NCI-H2081 (cell line): ENCODE measurements at places on chromosomes 1 and 21.
A peak's percentile ranks its signal among the peaks of the same experiment; 100 is the strongest.

GRCh38 chr21:43865540-43866259, 677 bp downstream of the AGPAT3 start:
- DNase-seq, result no peak

DNA sequence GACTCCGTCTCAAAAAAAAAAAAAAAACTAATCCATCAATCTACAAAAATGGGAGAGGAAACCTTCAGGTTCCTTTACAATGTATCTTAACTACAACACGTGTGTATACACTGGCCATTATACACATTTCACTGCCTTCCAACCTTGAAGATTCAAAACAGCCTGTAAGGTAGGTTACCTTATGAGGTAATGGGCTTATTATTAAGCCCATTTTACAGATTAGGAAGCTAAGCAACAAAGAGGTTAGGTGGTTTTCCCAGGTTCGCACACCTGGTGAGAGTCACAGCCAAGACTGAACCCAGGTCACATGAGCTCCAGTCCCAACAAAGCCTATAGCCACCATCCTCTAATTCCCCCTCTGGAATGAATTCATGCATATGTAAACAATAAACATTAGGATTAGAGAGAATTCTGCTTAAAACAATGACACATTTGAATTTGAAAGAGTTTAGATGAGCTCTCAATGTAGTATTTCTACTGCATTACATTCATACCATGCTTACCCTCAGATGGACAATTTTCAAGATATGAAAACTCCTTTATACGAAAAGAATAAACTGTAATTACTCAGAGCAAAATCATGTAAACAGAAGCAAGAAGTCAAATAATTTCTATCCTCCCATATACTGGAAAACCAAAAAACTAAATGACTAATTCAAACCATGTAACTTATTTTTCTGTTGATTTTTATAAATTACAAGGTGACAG, 54.8 kb downstream of the EIF4G3 start:
- DNase-seq, result no peak

DNA sequence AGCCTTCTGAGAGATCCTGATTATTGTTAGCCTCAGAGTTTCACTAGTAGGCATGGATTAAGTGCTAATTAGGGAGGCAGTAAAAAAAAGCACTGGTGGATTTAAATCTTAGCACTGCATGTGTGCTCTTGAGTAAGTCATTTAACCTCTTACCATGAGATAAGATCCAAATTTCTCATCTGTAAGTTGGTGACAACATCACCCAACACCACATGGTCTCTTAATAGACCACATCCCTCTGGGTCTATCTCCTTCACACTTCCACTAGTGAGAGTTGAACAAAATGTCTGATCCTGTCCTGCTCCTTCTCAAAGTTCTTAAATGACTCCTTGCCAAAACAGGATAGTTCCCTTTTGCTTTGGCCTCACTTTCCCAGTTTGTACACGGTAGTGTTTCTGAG, 29.5 kb upstream of the DMRTA2 start:
- DNase-seq, result no peak

- DNase-seq, result no peak
Measured at GRCh38 chr21:36350282-36350910, 30.4 kb downstream of the MORC3 start.

GRCh38 chr1:113282893-113283285, 107.4 kb upstream of the MAGI3 start:
- DNase-seq, result no peak

DNA sequence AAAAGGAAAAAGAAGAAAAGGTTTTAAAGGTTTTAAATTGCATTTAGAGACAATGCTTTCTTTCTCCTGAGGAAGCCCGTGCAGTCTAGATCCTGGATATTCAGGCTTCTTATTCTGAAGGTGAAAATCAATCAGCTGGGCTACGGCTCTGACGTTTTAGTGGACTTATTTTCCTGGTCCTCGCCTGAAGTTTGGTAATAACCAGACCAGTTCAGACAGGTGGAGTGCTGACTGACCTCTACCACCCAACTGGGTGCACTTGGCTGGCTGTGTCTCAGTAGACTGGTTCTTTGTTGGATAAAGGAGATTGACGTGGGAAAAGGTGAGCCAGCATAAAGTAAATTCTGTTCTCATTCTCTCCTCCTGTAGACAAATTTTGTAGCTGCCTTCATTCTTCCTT, 7.2 kb upstream of the ATP1A1 start:
- no peak for DNase-seq

GRCh38 chr1:22340066-22340465, 111.6 kb upstream of the ZBTB40 start:
- DNase-seq, result no peak

DNA sequence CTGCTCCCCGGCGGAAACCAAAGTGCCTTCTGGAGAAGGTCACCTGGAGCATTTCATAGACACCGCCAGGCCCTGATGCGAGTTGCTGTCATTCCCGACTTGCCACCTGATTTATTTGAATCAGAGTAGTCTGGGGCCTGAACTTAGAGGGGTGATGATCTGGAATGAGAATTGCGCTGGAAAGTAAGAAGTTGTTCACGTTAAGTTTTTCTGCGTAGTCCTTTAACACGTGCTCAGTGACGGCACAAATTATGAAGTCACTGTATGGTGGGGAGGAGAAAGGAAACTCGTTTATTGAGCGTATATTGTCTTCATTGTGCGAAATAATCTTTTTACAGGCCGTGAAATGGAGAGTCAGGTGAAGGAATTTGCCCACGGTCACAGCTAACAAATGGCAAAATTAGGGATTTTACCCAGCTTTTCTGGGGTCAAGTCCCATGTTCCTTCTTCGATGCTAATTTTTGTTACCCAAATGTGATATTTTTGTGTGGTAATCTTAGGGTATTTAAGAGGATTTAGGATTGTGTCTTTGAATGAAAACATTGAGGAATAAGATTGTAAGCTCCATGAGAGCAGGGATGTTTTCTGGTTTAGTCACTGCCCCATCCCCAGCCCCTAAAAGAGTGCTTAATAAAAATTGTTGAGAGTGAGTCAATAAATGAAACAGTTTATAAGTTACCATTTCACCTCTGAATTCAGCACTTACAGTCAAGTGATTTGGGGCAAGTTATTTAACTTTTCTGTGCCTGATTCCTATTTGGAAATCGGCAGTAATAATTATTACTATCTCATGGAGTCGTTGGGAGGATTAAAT, 46.4 kb upstream of the NBL1 start:
- peak; percentile 21 for DNase-seq

DNA sequence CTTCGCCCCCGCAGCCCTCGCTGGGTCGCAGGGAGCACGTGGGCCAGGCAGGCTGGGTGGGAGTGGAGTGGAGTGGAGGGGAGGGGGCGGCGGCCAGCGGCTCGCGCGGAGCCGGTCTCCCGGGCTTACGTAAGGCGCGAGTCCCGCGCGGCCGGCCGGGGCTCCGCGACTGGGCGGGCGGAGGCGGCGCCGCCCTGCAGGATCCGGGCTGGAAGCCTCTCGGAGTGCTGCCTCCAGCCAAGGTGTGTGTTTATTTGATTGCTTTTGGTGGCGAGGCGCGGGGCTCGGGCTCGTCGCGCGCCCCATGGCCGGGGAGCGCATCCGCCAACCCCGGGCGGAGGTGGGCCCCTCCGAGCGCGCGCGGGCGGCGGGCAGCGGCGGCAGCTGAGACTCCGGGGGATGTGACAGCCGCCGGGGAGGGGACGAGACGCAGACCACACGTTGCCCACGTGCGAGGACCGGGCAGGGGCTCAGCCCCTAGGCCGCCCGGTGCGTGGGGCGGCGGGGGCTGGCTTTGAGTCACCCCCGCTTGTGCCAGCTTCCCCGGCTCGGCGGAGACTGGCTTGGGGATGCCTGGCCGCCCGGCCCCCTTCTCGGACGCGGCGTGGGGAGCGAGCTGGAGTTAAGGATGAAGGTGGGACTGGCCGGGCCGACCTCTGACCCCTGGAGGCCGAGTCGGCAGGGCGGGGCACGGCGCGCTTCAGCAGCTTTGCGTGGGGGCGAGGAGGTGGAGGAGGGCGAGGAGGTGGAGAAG, 402 bp upstream of the AK4 start:
- DNase-seq, result peak; percentile 14

DNA sequence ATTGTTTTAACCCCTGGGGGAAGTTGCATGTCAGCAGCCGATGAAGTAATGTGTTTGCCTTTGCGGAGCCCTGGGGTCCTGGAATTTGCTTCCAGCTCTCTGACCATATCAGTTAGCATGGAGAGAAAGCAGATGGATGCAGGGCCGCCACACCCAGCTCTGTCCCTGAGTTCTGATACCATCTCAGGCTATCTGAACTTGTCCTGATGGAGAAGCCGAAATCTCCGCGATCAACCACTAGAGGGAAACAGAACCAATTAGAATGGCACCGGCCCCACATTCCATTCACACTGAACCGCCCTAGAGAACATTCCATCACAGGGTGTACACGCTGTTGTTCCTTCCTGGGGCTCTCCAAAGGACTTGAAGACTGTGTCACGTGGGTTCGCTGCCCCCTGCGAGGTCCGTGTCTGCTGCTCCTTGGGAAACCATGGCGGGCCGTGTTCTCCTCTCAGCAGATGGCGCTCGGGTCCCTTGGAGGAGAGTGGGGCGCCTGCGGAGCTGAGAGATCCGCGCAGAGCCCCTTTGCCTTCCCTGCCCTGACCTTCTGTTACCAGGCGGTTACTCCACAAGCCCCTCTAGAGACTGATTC, 75.4 kb downstream of the ABCA4 start:
- no peak for DNase-seq

DNA sequence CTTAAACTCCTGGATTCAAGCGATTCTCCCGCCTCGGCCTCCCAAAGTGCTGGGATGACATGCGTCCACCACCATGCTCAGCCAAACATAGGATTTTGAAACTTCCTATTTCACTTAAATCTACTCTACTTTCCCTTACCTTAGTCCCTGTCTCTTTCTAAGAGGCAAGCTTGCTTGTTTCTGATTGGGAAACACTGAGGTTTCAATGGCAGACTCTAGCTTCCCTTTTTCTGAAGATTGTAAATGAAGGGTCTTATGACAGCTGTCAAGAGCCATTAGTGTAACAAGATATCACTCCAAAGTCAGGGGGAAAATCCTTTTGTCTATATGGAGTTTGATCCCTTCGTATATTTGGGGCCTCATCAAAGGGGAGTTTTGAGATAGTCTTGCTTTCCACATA, 23.5 kb upstream of the LMO4 start:
- no peak for DNase-seq

- no peak for DNase-seq
Measured at GRCh38 chr1:2052054-2052679, 2.0 kb downstream of the PRKCZ start.

DNA sequence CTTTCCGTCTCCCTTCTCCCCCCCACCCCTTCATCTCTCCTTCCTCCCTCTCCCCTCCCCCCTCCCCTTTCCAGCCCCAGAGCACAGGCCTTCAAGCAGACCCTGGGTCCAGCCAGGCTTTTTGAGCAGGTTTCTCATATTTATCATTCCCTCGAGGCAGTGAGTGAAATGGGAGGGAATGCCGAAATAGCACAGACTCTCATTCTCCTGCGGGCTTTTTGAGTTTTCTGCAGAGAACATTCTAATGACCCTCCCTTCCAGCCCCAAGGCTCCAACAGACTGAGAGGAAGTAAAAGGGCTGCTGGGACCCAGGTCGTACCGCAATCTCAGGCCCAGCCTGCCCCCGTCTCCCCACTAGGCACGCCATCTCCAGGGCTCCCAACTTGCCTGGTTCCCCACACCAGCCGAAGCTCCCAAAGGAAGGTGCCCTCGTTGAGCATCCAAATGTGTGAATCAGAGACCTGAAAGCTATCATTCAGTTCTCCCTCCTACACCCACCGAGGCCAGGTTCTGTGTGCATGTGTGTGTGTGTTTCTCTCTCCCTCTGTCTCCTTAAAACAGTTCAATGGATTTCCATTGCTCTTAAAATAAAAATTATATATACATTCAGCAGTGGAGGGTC, 22.3 kb downstream of the ACTA1 start:
- no peak for DNase-seq

GRCh38 chr1:6260961-6261614, at the start of gene GPR153:
GPR153 (minus strand) TSS chr1:6261098; CDS start chr1:6254905, 6,193 bp downstream.
- peak; percentile 20 for DNase-seq

DNA sequence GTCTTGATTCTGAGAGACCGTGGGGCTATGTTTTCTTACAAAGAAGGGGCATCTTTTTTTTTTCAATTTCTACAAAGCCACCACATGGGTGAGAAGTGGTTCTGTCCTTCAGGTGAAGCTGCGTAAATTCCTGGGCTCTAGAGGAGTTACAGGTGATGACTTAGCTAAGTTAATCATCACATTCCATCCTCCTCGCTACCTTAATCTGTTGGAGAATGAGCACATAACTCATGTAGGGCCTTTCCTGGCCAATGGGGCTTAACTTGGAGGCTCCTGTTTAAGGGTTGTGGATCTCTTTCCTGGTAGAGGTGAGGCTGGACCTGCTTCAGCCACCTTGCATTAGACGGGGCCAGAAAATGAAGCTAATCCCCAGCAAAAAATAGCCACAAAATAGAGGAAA, 19.9 kb downstream of the REG4 start:
- DNase-seq, result no peak

- DNase-seq, result no peak
Measured at GRCh38 chr1:119435052-119435451, 20.1 kb downstream of the HSD3B2 start.

DNA sequence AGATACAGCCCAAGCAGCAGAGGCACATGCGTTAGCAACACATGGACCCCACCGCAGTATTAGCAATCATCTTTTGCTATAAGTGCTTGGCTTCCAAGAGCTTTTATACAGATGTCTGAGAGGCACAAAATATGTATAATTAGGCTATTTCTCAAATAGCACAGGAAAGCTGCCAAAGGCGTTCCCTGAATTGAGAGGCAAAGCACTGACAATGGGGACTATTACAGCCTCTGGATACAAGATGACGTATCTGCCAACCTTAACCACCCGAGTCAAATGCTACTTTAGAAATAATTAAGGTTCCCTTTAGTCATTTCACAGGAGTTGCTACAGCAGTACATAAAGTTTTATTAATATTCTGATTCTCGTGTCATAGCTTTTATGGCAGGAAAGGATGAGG, 6.4 kb downstream of the STMN1 start:
- DNase-seq, result peak; percentile 33

DNA sequence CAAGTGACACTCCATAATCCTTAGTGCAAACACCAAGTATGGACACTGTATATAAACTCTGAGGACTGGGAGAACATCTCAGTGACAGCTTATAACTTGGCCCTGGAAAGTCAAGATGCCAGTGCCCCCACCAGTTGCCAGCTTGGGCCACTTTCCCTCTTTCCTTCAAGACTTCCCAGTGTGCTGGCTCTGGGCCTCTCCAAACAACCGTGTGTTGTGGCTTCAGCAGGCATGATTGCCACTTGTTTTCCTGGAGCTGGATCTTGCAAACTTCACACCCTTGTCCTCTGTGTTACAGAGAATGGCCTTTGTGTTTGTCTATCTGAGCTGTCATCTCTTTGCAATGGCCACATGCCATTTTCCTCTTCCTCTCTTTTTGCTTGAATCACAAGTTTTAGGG, 37.0 kb downstream of the CCDC185 start:
- DNase-seq, result no peak
